ENCODE measurements at places on chromosomes 13 and 19. TPM values are rescaled to one million over a fixed set of nuclear protein-coding genes. Genes with fewer than 3 reads are reported as not detected.
A peak's percentile ranks its signal among the peaks of the same experiment; 100 is the strongest.

- H3K4me3 ChIP-seq: peak overlapping the region; percentile 8
- H3K4me1 ChIP-seq: peaks cover 93% of the 10 kb centered on the region
- peaks cover 4% of the 10 kb centered on the region for H3K36me3 ChIP-seq
- DNase-seq: no peak
- H3K27me3 ChIP-seq: no peaks in the 10 kb centered on the region
- H3K27ac ChIP-seq: peak overlapping the region; percentile 44
These were observed 102.5 kb downstream of the ARHGEF7 start for GRCh38 chr13:111217641-111218040.

DNA sequence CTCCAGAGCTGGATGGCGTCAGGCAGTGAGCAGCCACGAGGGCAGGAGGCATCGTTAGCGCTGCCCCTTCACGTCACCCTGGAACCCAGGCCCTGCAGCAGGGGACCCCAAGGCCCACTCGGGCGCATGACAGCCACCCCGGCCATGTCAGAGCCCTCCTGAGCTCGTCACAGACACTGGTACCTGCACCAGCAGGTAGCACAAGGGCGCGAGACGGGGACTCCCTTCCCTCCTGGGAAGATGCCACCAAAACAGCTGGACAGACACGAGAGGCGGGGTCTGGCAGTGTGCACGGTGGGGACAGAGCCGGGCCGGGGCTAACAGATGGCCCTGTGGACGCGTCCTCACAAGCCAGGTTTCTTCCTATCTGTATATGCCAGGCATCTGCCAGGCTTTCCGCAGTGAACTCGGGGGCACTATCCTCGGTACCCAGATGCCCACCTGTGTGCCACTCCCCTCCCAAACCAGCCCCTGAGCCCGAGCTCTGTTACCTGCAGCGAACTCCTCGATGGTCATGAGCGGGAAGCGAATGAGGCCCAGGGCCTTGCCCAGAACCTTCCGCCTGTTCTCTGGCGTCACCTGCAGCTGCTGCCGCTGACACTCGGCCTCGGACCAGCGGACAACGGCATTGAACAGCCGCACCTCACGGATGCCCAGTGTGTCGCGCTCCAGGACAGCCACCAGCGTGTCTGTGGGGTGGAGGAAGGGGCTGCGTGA is 25.8 kb downstream of the BTBD2 start:
- no peaks in the 10 kb centered on the region for H3K27me3 ChIP-seq
- no peaks in the 10 kb centered on the region for H3K4me1 ChIP-seq
- peaks cover 78% of the 10 kb centered on the region for H3K36me3 ChIP-seq
- no peak overlapping the region for H3K27ac ChIP-seq
- DNase-seq: no peak
- H3K4me3 ChIP-seq: no peak overlapping the region

DNA sequence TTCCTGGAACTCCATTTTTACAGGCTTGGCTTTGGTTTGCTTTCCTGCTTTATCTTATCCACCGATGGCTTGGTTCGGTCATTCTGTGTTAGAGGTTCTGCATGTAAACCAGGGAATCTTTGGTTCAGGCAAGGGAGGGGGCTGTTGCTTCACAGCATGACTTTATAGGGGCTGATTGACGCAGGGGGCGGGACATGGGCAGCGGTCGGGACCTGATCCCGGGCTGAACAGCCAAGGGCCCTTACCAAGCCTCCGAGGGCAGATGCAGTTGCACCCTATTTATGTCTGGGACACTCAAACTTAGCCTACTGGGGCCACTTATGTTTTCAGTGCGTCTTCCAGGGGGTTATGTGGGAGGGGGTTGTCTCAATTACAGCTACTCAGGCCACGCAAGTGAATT is 312.4 kb downstream of the ZNF536 start:
- no peaks in the 10 kb centered on the region for H3K36me3 ChIP-seq
- DNase-seq: no peak
- peaks cover 85% of the 10 kb centered on the region for H3K27me3 ChIP-seq
- H3K4me3 ChIP-seq: no peak overlapping the region

DNA sequence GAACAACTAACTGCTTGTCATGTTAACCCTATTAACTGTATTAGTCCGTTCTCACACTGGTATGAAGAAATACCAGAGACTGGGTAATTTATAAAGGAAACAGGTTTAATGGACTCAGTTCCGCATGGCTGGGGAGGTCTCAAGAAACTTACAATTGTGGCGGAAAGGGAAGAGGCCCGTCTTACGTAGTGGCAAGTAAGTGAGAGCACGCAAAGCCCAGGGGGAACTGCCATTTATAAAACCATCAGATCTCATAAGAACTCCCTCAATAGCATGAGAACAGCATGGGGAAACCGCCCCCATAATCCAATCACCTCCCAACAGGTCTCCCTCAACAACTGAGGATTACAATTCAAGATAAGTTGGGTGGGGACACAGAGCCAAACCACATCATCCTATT is 34.7 kb downstream of the PHF11 start:
- H3K4me1 ChIP-seq: peaks cover 32% of the 10 kb centered on the region
- H3K4me3 ChIP-seq: no peak overlapping the region
- DNase-seq: no peak
- H3K27ac ChIP-seq: peak overlapping the region; percentile 6

PSG7 gene
- total RNA-seq: not detected

DNA sequence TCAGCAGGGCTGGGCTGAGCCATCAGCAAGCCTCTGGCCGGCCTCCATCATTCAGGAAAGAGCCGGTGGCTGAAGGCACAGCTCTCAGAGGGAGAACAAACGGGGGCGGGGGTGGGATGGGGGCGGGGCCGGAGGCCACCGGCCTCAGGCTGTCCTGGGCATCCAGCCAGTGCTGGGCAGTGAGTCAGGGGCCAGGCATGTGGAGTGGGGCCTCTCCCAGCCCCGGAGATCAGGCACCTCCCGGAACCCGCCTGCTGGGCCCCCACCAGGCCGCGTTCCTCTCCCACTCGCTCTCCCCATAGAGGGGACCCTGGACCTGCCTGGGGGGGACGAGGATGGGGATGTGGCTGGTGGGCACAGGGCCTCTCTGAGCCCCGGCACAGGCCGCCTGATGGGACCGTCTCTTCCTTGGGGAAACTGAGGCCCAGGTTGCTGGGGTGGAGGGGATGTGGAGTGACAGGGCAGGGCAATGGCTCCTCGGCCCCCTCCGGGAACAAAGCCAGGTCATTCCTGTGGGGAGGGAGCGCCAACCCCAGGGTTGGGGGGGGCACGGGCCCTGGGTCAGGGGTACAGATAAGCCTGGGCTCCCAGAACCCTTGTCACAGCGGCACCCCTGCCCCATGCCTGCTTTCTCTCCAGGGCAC is 12.9 kb downstream of the SPC24 start:
- peak overlapping the region; percentile 56 for H3K4me3 ChIP-seq
- peak; percentile 92 for DNase-seq
- peaks cover 68% of the 10 kb centered on the region for H3K4me1 ChIP-seq
